CD4-positive, CD25-positive, alpha-beta regulatory T cell (primary cell): ENCODE measurements at places on chromosomes 4 and X. TPM values are rescaled to one million over a fixed set of nuclear protein-coding genes. Genes with fewer than 3 reads are reported as not detected.

DNA sequence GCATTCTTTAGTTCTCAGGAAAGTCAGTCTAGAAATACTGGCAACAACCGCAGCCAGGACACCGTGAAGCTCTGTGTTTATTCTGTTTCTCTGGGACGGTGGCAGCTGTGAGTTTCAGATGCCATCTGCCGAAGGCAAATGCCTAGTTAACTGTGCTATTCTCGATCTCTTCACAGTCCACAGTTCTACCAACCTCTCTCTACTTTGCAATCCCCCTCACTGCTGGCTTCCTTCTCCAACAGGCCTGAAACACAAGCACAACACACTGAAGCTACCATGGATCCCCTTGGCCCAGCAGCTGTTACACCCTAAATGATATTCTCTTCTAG lies 118.8 kb downstream of the ZNF827 start:
- peaks cover 4% of the 10 kb centered on the region for H3K36me3 ChIP-seq
- H3K4me3 ChIP-seq: no peak overlapping the region
- H3K4me1 ChIP-seq: no peaks in the 10 kb centered on the region
- no peak for DNase-seq
- no peaks in the 10 kb centered on the region for H3K27me3 ChIP-seq

DNA sequence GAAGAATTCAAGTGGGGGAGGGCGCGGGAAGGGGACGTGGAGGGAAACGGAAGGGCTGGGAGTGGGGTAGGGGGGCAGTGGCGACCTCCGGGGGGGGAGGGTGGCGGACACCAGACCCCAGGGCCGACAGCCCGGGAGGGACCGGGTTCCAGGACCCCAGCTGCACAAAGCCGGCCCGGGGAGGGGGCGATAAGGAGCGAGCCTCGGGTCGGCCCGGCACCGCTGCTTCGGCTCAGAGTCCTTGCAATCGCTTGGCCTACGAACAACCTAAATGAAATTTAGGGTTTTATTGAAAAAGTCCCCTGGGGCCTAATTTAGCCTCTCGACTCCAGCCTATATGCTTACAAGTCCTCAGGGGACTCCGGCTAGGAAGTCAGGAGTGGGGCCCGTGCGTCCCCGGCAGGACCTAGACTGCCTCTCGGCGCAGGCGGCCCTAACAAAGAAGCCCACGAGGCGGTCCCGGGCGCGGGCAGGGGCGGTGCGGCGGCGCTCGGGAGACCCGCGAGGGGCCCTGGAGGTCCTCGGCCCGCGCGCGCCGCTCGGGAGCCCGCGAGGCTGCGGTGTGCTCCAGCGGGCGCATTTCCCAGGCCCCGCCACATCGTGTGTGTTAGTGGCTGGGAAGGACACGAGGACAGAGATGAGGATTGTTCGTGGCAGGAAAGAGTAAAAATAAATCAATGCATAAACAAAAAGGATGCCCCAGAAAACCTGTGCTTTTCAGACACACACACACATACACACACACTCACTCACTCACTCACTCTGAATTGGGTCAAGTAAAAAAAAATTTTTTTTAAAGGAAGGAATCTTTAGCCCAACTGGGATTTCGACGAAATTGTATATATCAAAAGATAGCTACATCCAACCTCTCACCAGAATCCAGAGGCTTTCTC lies 70.0 kb downstream of the MGST2 start:
- H3K27me3 ChIP-seq: peaks cover 24% of the 10 kb centered on the region
- H3K27ac ChIP-seq: no peak overlapping the region
- no peak for DNase-seq
- H3K4me3 ChIP-seq: peak overlapping the region; percentile 58

- H3K4me3 ChIP-seq: no peak overlapping the region
- no peaks in the 10 kb centered on the region for H3K27me3 ChIP-seq
- DNase-seq: no peak
- H3K4me1 ChIP-seq: peaks cover 7% of the 10 kb centered on the region
These were observed 2.2 kb downstream of the FUNDC2 start for GRCh38 chrX:155028877-155029291.

- no peak overlapping the region for H3K4me3 ChIP-seq
- H3K36me3 ChIP-seq: no peaks in the 10 kb centered on the region
- no peak overlapping the region for H3K27ac ChIP-seq
- DNase-seq: no peak
These were observed 68.9 kb downstream of the COL25A1 start for GRCh38 chr4:109233570-109233969.

- H3K27ac ChIP-seq: no peak overlapping the region
- H3K27me3 ChIP-seq: no peaks in the 10 kb centered on the region
- no peaks in the 10 kb centered on the region for H3K4me1 ChIP-seq
- H3K36me3 ChIP-seq: no peaks in the 10 kb centered on the region
- no peak for DNase-seq
These were observed 40.5 kb downstream of the ZCCHC12 start for GRCh38 chrX:118864063-118864635.

DNA sequence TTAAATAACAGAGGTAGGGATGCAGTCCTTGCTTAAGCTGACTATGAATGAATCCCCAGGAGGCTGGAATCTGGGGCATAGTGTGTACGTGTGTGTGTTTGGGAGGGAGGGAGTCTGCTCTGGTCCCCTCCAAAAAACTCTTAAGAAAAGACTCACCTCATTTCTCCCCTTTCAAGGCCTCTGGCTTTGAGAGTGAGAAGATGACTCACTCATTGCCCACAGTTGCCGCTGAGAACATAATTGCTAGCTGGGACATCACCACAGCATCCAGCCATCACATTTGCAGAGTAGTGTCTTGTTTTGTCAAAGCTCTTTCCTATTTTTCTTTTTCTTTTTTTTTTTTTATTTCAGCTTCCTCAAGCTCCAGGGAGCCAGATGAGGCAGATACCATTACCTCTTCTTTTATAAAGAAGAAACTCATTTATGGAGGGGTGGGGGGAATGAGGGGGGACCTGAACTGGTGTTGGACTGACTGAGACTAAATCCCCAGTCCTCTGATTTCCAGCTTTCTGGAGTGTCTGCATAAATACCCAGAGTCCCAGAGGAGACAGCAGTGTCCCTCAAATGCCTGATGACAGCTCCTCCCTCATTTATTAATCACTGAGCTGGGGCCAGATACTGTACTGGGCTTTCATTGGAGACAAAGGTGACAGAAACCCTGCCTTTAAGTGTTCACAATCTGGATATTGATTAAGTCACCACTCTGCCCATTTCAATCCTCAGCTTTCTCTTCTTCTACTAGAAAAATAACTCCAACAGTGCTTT lies 61.9 kb upstream of the LAS1L start:
- DNase-seq: peak; percentile 40
- H3K4me3 ChIP-seq: peak overlapping the region; percentile 60
- peak overlapping the region; percentile 88 for H3K27ac ChIP-seq
- H3K4me1 ChIP-seq: peaks cover 53% of the 10 kb centered on the region
- H3K27me3 ChIP-seq: no peaks in the 10 kb centered on the region

DNA sequence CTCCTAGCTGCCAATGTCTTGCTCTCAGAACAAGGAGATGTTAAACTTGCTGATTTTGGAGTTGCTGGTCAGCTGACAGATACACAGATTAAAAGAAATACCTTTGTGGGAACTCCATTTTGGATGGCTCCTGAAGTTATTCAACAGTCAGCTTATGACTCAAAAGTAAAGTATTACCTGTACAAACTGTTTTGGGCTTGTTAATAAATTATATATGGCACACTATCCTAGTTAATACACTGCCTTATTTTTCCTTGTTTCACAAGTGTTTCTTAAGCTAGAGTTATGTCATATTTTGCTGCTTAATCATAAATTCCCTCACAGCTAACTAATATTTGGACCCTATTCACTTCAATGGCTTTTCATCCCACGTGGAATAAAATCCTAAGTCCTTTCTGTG lies 45.3 kb downstream of the STK26 start:
- no peak overlapping the region for H3K4me3 ChIP-seq
- no peaks in the 10 kb centered on the region for H3K27me3 ChIP-seq
- peaks cover 15% of the 10 kb centered on the region for H3K36me3 ChIP-seq
- no peaks in the 10 kb centered on the region for H3K4me1 ChIP-seq

DNA sequence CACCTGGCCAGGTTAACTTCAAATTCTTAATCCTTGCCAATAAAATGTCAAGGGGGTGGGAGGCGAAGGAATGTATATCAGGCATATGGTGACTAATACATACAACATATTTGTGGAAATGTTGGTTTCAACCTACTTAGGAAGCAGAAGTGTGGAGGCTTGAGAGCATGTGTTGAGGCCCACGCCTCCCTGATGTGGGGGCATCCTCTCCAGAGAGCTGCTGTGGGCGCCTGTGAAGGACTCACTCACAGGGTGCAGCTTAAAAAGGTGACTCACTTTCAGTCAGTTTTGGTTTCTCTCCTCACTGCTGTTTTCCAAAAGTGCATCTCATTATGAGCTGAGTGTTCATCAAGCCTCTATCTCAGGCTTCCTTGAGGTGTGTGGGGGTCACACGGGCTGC lies 27.5 kb downstream of the LNX1 start:
- H3K27me3 ChIP-seq: no peaks in the 10 kb centered on the region
- no peaks in the 10 kb centered on the region for H3K36me3 ChIP-seq
- no peak overlapping the region for H3K4me3 ChIP-seq
- H3K4me1 ChIP-seq: no peaks in the 10 kb centered on the region

DNA sequence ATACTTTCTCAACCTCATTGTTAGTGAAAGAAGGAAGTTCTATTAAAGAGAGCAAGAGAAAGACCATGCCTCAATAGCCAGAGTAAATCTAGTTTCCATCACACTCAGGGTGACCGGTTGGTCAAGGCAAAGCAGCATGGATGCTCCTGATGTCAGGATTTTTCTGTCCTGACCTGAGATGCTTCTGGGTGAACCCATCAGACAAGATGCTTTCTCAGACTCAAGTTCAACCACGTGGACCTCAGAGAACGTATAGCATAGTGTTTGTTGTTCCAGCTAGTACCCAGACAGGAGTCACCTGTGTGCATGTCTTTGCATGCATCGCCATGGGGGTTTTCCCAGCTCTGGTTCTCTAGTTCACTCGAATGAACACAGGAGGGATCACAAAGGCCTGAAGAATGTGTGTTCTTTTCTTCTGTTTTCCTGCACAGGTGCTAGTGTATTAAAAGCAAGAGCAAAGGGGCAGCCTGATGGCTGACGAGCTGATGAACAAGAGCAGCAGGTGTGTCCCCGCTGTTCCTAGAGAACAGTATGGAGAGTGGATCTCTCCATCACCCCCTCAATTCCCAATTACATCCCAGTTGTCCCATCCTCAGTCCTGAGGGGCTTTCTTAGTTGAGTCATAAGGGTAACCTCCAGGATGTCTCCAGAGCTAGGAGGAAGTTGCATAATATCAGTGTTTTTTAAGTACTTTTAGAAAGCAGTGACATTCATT lies 110.5 kb upstream of the ENPP6 start:
- no peak overlapping the region for H3K27ac ChIP-seq
- H3K4me3 ChIP-seq: no peak overlapping the region
- no peaks in the 10 kb centered on the region for H3K27me3 ChIP-seq
- peaks cover 7% of the 10 kb centered on the region for H3K4me1 ChIP-seq
- H3K36me3 ChIP-seq: no peaks in the 10 kb centered on the region

DNA sequence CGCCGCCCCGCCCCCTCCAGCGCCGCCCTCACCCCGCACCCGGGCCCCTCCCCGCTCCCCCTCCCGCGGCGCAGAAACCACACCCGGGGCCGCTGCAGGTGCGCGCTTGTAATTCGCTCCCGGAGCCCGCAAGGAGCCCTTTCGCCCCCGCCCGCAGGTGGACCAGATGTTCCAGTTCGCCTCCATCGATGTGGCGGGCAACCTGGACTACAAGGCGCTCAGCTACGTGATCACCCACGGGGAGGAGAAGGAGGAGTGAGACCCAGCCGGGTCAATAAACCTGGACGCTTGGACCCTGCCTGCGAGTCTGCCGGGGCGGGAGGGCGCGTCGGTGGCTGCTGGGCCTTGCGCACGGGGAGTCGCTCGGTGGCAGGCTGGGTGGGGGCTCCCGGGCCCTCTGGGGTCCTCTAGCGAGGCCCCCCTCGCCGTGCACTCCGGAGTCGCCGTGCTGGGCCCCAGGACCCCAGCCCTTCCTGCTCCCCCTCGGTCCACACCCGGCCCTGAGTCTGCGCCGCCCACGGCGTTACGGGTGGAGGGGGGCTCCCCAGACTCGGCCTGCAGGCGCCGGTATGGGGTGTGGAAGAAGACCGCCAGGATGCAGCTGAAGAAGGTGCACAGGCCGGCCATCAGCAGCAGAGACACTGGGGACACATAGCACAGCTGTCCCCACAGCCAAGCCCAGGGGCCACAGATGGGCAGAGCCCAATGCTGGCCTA lies 7.1 kb downstream of the SLC49A3 start:
- no peak overlapping the region for H3K4me3 ChIP-seq
- H3K27me3 ChIP-seq: no peaks in the 10 kb centered on the region
- DNase-seq: no peak
- H3K36me3 ChIP-seq: no peaks in the 10 kb centered on the region
- H3K4me1 ChIP-seq: peaks cover 13% of the 10 kb centered on the region

- H3K27ac ChIP-seq: no peak overlapping the region
- H3K27me3 ChIP-seq: no peaks in the 10 kb centered on the region
- H3K36me3 ChIP-seq: no peaks in the 10 kb centered on the region
- DNase-seq: no peak
- H3K4me1 ChIP-seq: peaks cover 7% of the 10 kb centered on the region
These were observed 999 bp upstream of the KLHL15 start for GRCh38 chrX:24027985-24028384.

- H3K27me3 ChIP-seq: no peaks in the 10 kb centered on the region
- no peak for DNase-seq
- no peak overlapping the region for H3K4me3 ChIP-seq
- H3K4me1 ChIP-seq: no peaks in the 10 kb centered on the region
These were observed 227.0 kb downstream of the TENM3 start for GRCh38 chr4:182470215-182470614.

GRCh38 chr4:153594210-153594609 lies 89.9 kb upstream of the TLR2 start:
- no peak overlapping the region for H3K4me3 ChIP-seq
- H3K36me3 ChIP-seq: peaks cover 97% of the 10 kb centered on the region
- DNase-seq: no peak
- H3K4me1 ChIP-seq: no peaks in the 10 kb centered on the region
- no peak overlapping the region for H3K27ac ChIP-seq

- H3K4me3 ChIP-seq: no peak overlapping the region
- no peaks in the 10 kb centered on the region for H3K36me3 ChIP-seq
- H3K27me3 ChIP-seq: peaks cover 6% of the 10 kb centered on the region
These were observed 94.0 kb downstream of the FBXO8 start for GRCh38 chr4:174189392-174190015.

DNA sequence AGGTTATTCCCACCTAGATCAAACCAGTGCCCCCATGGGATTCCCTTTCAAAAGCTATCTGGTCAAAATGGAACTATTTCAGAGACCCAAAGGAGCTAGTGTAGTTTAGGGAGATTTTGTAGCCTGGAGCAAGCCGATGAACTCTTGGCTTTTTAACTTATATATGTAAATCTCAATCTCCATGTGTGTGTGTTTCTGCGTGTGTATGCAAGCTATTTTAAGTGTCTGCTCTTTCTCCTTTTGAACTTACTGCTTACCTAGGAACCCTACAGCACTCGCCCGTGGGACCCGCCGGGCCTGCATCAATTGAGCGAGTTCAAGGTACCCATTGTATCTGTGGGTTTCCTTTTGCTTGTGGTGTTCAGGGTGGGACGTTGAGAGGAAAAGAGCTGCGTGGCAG lies 10.4 kb downstream of the CSTF2 start:
- H3K27ac ChIP-seq: peak overlapping the region; percentile 82
- no peaks in the 10 kb centered on the region for H3K27me3 ChIP-seq
- DNase-seq: no peak
- peaks cover 42% of the 10 kb centered on the region for H3K36me3 ChIP-seq
- H3K4me1 ChIP-seq: peaks cover 15% of the 10 kb centered on the region
- peak overlapping the region; percentile 72 for H3K4me3 ChIP-seq

The VBP1 gene
- 89.3 TPM for polyA plus RNA-seq

The IL2RG gene
- 1,074 TPM for polyA plus RNA-seq

The ADH1A gene
- not detected for polyA plus RNA-seq

The SORCS2 gene
- polyA plus RNA-seq: not detected

The PI4K2B gene
- polyA plus RNA-seq: 12.3 TPM

The P2RY8 gene
- polyA plus RNA-seq: 222 TPM

The ZMAT1 gene
- 2.1 TPM for polyA plus RNA-seq

The SEC31A gene
- polyA plus RNA-seq: 123 TPM

The MPC1L gene
- polyA plus RNA-seq: not detected

The IQCM gene
- not detected for polyA plus RNA-seq

The TSPAN6 gene
- polyA plus RNA-seq: 0.71 TPM

The UGT2B7 gene
- not detected for polyA plus RNA-seq
